ENCODE measurements at places on chromosomes 5 and 9.
A peak's percentile ranks its signal among the peaks of the same experiment; 100 is the strongest.

GRCh38 chr9:131950487-131950886 lies 129.2 kb downstream of the MED27 start:
- no peak for DNase-seq

- DNase-seq = no peak
These were observed 133.1 kb upstream of the POU5F2 start for GRCh38 chr5:93874491-93874890.

- no peak for DNase-seq
These were observed 448.5 kb downstream of the KDM4C start for GRCh38 chr9:7206221-7206758.

GRCh38 chr9:98150164-98150563 lies 31.1 kb upstream of the TRIM14 start:
- DNase-seq = no peak

GRCh38 chr9:20783057-20784038 lies 99.3 kb downstream of the FOCAD start:
- no peak for DNase-seq

DNA sequence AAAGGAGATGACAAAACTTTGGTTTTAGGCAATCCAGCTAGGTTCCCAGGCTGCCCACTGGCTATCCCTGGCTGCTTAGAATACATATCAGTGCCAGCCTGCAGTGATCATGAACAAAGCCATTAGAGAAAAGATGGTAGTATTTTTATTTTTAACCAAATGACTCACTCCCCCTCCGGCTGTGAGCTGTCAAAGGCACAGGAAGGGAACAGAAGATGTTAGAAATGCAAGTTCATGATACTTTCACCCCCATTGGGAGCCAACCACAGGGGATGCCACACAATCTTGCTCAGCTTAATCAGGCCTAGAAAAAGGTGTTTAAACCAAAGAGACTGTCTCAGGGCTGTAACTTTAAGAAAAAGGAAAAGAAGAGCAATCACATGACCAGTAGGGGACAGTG lies 70.3 kb upstream of the ASTN2 start:
- DNase-seq = no peak

DNA sequence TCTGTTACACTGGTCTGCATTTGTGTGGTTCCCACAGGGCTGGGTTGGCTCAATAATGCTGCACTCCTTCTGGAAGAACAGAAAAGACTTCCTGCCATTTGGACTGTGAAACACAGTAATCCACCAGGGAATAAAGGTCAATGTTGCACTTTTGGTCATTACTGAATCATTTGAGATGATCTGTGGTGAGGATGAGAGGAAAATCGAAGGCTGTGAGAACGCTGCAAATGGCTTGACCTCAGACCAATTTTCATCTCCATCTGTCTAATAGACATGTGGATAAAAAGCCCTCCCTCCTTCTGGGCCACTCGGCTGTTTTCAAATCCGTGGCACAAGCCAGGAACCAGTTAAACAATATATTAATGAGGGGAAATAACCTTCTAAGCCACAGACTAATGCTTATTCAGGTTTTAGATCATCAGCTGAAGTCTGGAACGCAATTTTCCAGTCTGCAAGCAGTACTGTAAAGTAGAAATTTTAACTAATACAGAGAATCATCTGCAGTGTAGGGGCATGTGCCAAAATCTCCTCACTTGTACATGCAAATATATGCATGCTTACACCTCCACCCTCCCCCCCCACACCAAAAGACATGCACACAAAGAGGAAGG lies 20.2 kb downstream of the TLE1 start:
- DNase-seq = no peak

DNA sequence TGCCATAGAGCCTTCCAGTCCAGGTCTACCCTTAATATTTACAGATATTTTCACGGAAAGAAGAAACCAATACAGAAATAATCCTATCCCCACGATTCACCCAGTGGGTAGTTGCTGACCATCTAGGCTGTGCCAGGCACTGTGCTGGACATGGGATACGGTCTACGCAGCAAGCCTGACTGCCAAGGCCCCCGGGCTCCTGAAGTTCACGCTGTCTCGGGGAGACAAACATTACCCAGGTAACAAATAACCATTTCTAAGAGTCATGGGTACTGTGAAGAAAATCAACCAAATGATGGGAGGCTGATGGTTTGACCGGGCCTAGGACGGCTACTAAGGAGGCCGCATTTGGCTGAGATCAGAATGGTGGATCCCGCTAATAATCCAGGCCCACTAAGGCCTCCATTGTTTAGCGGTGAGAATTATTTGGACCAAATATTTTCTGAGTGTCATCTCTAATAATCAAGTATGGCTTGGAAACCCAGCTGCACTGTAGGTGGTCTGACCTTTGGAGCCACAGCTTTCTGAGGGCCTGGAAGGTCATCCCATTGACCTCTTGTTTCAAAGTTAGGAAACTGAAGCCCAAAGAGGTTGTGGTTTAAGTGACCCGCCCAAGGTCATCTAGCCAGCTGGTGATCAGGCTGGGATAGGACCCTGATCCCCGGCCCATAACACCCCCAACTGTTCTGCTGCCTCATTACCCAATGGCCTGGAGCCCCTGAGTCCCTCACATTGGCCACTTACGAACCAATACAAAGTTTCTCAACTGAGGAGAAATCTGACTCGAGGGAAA lies 82.4 kb downstream of the AK8 start:
- no peak for DNase-seq

- DNase-seq = peak; percentile 35
These were observed at the start of gene PLPP7 for GRCh38 chr9:131289301-131290035. Gene PLPP7 (plus strand): TSS chr9:131289723. CDS start chr9:131289998, 275 bp downstream.

GRCh38 chr5:113169720-113170119 lies 193.1 kb downstream of the DCP2 start:
- no peak for DNase-seq

DNA sequence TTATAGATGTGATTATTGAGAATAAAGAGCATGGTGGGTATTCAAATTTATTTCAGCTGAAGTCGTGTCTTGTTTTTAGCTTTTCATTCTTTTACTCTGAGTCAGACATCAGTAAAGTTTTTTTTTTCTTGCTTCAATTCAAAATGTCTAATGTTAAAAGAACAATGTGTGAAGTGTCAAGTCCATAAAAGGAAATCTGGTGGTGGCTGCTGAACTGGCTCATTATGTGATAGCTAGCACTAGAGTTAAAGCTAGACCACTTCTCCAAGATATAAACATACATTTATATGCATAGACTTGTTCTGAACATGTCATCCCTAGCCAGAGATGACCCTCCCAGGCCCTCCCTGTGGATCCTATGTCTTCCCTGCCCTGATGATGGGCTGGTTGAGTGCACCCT lies 338.3 kb downstream of the RAB3C start:
- no peak for DNase-seq

- no peak for DNase-seq
These were observed 14.6 kb downstream of the TMEM171 start for GRCh38 chr5:73135021-73135420.

- DNase-seq = no peak
These were observed 59.9 kb downstream of the SERINC5 start for GRCh38 chr5:80195837-80196400.

DNA sequence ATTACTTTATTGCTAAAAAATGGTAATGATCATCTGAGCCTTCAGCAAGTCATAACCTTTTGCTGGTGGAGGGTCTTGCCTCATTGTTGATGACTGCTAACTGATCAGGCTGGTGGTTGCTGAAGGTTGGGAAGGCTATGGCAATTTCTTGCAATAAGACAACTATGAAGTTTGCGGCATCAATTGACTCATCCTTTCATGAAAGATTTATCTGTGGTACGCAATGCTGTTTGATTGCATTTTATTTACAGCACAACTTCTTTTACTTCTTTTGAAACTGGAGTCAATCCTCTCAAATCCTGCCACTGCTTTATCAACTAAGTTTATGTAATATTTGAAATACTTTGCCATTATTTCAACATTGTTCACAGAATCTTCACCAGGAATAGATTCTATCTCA lies 58.3 kb upstream of the ACO1 start:
- no peak for DNase-seq

DNA sequence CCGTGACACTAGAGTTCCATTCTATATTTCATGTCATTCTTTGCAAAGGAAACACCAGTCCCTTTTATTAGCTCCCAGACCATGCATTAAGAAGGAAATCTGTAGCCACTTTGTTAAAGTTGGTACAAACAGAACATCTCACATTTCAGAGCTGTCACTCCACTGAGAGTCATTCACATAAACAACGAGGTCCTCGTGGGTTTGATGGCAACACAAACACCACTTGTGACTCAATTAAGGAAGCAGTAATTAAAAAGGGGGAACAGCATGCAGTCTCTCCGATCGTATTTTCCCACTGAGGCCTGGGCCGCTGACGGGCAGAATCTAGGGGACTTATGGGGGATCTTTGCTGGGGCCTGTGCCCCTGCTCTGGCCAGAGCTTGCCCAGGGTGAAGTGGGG lies 94.2 kb upstream of the ZNF618 start:
- no peak for DNase-seq

DNA sequence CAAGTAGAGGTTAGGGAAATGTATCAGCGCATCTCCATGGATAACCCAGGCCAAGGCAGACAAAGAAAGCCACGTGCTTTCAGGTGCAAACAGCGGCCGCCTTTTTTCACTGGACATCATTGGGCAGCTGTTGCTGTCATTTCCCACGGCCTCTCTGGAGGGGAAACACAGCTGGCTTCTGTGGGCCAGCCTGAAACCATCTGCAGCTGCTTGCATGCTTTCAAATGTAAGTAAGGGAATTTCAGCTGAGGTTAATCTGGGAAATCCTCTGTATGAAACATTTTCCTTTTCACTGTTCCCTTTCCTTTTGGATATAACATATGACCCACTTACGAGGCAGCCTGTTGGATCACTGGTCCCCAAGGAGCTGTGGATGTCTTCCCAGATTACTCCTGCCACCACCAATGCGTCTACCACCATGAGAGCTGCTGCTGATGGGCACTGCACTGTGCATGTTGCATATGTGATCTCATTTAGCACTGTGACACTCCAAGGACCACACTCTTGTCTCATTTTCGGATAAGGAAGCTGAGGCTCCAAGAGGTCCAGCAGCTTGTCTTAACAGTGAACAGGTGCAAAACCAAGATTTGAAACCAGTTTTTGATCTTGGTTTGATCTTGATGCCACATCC lies 106.3 kb downstream of the C9orf152 start:
- DNase-seq = no peak

DNA sequence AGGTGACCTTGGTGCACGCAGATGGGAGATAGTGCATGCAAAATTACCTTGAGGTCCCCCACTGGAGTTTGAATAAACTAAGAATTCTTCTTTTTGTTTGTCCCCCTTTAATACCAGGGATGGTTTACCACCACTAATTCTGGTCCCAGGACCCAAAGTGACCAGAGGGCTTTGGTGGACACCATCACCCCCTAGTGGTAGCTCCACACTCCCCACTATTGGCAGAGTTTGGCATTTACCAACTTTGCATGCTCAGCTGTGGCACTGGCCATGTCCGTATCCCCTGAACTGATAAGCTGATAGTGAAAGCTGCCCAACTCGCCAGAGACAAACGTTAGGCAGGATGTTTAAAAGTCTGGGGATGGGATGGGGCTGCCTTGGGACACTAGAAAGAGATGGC lies 3.3 kb downstream of the ASTN2 start:
- DNase-seq = no peak

DNA sequence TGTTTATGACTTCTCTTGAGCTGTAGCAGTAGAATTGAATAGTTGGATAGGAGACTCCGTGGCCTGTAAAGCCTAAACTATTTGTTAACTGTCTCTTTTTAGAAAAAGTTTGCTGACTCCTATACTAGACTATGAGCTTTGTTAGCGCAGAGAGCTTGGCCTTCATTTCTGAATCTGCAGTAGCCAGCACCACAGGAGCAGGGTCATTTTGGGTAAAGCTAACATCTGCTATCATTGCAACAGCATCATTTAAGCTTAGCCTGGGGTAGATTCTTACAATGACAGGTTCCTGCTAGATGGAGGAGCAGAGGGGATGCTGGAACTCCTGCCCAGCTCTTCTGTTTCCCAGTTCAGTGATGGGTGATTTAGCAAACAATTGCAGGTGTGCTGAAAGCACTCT lies 133.7 kb upstream of the ASTN2 start:
- no peak for DNase-seq

GRCh38 chr9:30697958-30698357 lies 1686.5 kb upstream of the ACO1 start:
- no peak for DNase-seq

DNA sequence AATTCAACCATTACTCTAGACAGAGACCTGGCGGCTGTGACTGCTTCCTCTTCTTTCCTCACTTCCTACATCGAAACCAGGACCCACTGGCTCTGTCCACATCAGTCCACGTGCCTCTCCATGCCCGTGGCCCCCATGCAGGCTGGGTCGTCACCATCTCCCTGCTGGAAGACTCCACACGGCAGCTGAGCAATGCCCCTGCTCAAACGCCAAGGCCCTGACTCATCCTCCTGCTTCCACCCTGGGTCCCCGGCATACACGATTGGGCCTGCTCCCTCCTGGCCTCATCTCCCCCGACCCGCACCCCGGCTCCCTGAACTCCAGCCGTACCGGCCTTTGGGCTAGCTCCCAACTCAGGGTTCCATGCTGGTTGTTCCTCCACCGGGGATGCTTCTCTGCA lies 67.2 kb upstream of the IER5L start:
- DNase-seq = no peak

GRCh38 chr9:125296843-125297372 lies 35.3 kb downstream of the GAPVD1 start:
- no peak for DNase-seq

GRCh38 chr5:117131048-117131679 lies 556.5 kb upstream of the SEMA6A start:
- no peak for DNase-seq

DNA sequence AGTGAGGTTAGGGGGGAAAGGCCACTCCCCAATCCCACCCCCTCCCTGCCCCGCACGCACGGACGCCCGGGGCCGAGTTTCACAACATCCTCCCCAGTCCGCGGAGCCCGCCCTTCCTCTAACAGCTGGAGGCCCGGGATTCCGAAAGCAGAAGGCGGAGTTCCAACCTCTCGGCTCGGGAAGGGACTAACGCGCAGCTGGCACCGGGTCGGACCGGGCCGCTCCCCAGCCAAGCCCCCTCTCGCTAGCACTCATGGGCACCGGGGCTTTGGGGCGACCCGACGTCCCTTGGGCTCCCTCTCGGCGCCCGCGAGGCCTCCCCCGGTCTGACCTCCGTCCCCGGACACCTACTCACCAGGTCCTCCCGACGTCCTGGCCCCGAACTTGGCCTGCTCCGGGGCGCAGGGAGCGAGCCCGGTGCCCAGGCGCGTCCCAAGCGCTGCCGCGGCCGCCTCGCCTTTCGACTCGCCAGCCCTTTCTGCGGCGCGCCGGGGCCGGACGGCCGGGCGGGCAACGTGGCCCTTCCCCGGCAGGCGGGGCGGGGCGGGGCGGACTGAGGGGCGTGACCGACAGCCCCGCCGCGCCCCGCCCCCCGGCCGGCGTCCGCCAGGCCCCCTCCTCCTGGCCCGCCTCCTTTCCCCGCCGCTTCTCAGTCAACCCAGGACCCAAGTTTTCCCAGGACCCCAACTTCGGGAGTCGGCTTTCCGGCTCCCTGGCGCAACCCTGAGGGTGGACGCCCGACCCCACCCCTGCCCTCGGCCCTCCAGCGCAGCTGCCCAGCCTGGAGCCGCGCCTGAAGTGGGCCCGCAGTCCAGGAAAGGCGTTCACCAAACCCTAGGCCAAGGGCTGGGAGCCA lies at the start of gene MGAT1:
TSS of gene MGAT1 (minus strand) at position 482 of the 856 bp plus-strand sequence. CDS start 9,835 bp downstream, outside the sequence.
- peak; percentile 29 for DNase-seq

- no peak for DNase-seq
These were observed 18.3 kb downstream of the UGCG start for GRCh38 chr9:111914749-111915424.

- no peak for DNase-seq
These were observed 250.9 kb upstream of the SEMA6A start for GRCh38 chr5:116825486-116825885.
